ENCODE measurements at places on chromosomes 1 and 21. TPM values are rescaled to one million over a fixed set of nuclear protein-coding genes. Genes with fewer than 3 reads are reported as not detected.

FCRL4 gene
- not detected for total RNA-seq

TMPRSS2 gene
- total RNA-seq, result not detected

SLC2A5 gene
- total RNA-seq, result 0.90 TPM

COL9A2 gene
- 7.0 TPM for total RNA-seq

ADAM30 gene
- not detected for total RNA-seq

ST6GALNAC3 gene
- total RNA-seq, result 3.1 TPM

KRTAP20-3 gene
- total RNA-seq, result not detected

CD101 gene
- total RNA-seq, result 0.09 TPM

RCSD1 gene
- 0.57 TPM for total RNA-seq

CTTNBP2NL gene
- 24.4 TPM for total RNA-seq

OR10Z1 gene
- not detected for total RNA-seq

TNFSF4 gene
- total RNA-seq, result 0.49 TPM

RXRG gene
- total RNA-seq, result not detected

GSTM3 gene
- 188 TPM for total RNA-seq

DDAH1 gene
- total RNA-seq, result 88.9 TPM

CELA3B gene
- total RNA-seq, result not detected

WNT2B gene
- 1.8 TPM for total RNA-seq

SPRR4 gene
- total RNA-seq, result not detected

CRYAA gene
- total RNA-seq, result not detected

HCN3 gene
- total RNA-seq, result 0.08 TPM

HIVEP3 gene
- 1.1 TPM for total RNA-seq

UBE2G2 gene
- total RNA-seq, result 96.3 TPM

RPTN gene
- total RNA-seq, result not detected

LGALS8 gene
- 64.8 TPM for total RNA-seq

HSPG2 gene
- 164 TPM for total RNA-seq

ELAPOR1 gene
- total RNA-seq, result 0.45 TPM

SLC35F3 gene
- not detected for total RNA-seq

C1orf167 gene
- total RNA-seq, result 0.36 TPM

GJA8 gene
- total RNA-seq, result not detected

CNR2 gene
- under 0.01 TPM for total RNA-seq

OR2T35 gene
- total RNA-seq, result not detected

CYP4Z1 gene
- not detected for total RNA-seq

UMODL1 gene
- total RNA-seq, result not detected

CHAF1B gene
- 0.49 TPM for total RNA-seq

All from fibroblast of the aortic adventitia (primary cell).